ENCODE measurements at places on chromosomes 2 and 18.
A peak's percentile ranks its signal among the peaks of the same experiment; 100 is the strongest.

DNA sequence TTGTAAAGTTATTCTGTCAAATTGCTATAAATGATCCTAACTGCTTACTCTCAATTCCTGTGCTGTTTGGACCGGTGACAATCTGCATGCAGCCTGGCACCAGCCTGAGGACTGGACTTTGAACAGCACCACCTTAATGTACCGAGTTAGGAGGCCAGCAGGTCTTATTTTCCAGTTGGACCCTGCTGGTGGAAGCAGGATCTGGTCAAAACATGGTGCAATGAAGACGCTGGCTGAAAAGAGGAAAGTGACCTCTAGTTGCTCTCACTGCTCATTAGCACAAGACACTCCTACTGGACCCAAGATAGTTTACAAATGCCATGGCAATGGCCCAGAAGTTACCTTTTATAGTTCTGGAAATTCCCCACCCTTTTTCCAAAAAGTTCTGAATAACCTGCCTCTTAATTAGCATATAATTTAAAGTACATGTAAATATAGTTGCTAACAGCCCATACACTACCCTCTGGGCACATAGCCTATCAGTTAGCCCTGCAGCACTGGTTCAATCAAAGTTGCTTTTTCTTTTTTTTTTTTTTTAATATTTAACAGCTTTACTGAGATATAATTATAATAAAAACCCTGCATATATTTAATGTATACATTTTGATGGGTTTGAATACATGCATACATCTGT is 35.8 kb downstream of the RBKS start:
- no peak overlapping the region for H3K27ac ChIP-seq
- no peak overlapping the region for H3K4me3 ChIP-seq
- H3K4me1 ChIP-seq, result peaks cover 28% of the 10 kb centered on the region
- no peaks in the 10 kb centered on the region for H3K27me3 ChIP-seq

- no peaks in the 10 kb centered on the region for H3K4me1 ChIP-seq
- H3K4me3 ChIP-seq, result no peak overlapping the region
- peaks cover 99% of the 10 kb centered on the region for H3K27me3 ChIP-seq
- no peak for DNase-seq
Measured at GRCh38 chr2:239566995-239567568, 166.3 kb upstream of the HDAC4 start.

GRCh38 chr18:79378536-79379250 is 17.0 kb upstream of the NFATC1 start:
- H3K27me3 ChIP-seq, result peaks cover 20% of the 10 kb centered on the region
- H3K27ac ChIP-seq, result no peak overlapping the region
- peak; percentile 70 for DNase-seq
- no peaks in the 10 kb centered on the region for H3K4me1 ChIP-seq
- H3K36me3 ChIP-seq, result no peaks in the 10 kb centered on the region
- H3K4me3 ChIP-seq, result no peak overlapping the region

DNA sequence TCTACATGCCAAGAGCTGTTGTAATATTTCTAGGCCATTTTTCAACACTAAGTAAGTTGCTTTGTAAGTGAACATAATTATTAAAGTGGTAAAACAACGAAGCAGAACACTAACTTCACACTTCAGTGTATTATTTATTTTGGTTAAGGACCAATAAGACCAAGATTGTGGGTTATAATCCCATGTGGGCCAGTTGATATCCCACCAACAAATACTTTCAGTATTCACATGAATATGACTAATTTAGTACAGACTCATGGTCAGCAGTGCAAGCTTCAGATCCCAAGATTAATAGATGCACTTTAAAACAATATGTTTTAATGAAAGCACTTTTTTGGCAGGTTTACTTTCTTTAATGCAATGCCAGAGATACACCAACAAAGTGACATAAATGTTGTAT is 154.3 kb downstream of the LCLAT1 start:
- no peak for DNase-seq
- H3K27ac ChIP-seq, result no peak overlapping the region
- no peak overlapping the region for H3K4me3 ChIP-seq

Data from PC-9 (cell line).